ENCODE measurements at places on chromosomes 7 and 10.

- DNase-seq, result no peak
Observed at GRCh38 chr7:107858280-107858679, 32.7 kb upstream of the DLD start.

DNA sequence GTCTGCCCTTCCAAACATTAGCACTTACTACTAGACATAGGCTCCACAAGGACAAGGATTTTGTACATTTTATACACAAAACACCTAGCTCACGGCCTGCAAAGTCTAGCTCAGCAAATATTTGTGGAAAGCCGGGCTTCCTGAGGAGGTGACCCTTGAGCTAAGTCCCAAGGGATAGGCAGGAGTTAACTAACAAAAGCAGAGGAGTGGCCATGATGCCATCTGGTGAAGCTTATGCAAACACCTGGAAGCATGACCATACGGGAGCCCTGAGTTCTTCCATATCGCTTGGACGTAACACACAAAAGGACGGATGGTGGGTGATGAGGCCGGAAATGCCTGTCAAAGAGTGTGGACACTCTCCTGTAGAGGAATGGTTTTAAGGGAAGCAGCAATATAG lies 25.9 kb upstream of the YAE1 start:
- no peak for DNase-seq

DNA sequence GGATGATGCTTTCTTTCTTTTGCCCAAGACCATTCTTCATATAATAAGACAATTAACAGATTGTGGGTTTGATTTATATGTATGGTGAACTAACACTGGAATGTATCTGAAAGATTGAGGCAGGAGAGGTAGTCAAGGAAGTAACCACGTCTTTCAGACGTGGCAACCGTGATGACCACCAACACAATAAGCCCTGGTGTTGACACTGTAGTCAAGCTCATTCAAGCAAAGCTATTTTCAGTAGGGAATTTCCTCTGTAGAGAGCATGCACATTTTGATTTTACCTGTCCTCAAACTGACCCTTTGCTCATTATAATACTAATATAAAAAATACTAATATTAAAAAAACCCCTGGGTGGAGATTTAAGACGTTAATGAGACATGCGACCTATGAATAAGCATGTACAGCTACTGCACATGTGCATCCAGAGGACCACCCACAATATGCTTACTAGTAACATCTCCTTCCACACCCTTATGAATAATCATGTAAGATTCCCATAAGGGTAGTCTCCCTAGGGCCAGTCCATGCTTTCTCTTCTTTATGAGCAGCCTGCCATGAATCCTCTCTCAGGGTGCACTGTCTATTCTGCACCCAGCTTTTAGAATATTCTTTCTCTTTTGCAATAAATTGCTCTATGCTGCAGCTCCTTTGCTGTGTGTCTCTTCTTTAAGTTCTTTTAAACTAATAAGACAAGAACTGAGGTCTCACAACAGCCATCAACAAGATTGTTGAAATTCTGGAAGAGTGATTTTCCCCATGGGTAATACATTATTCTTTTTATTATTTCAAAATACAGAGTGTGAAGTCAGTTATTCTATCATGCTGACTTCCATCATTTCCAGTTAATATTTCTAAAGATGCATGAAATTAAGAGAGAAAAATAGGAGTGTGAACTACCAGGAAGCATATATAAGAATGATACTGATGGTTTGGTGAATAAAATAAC lies 151.3 kb upstream of the NPVF start:
- no peak for DNase-seq

DNA sequence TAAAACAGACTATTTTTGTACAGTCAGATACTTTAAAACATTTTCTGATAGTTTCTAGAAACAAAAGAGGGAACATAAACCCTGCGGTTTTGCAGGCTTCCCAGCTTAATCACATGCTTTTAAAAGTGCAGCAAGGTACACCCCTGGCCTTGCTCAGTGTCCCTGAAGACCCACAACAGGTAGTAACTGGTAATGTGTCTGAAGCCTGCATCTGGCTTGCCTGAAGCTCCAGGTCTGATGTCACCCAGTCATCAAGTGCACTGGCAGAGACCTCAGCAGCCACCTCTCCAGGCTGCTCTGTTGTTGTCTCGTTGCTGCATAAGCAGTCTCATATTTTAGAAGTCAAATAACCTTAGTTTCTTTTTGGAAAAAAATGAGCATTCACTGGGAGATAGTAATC lies 376.1 kb upstream of the MTPN start:
- DNase-seq, result no peak

DNA sequence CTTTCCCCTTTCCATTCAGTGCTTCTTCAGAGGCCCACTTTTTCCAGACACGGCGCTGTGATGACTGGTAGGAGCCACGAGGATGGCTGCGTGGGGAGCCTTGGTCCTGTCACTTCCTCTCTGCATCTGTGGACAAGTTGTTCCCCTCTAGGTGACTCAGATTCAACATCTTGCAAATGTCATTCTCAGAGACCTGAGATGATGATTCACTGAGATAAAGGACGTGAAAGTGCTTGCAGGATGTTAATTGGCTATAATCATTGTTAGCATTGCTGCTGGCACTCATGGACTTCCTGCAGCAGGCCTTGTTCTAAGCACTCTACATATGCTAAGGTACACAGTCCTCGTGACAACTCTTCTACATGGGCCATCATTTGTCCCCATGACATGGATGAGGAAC lies 489.8 kb upstream of the ZMIZ1 start:
- DNase-seq, result no peak

Data from stimulated activated CD8-positive, alpha-beta memory T cell treated with anti-CD3 and anti-CD28 coated beads, Interleukin-7, amount 100 ng/mL, for 1 hour (primary cell).